Stimulated activated CD8-positive, alpha-beta memory T cell treated with anti-CD3 and anti-CD28 coated beads, Interleukin-12 subunit alpha, Interleukin-12 subunit beta, amount 100 ng/mL, for 4 hours (primary cell): ENCODE measurements at places on chromosomes 13 and 19.

DNA sequence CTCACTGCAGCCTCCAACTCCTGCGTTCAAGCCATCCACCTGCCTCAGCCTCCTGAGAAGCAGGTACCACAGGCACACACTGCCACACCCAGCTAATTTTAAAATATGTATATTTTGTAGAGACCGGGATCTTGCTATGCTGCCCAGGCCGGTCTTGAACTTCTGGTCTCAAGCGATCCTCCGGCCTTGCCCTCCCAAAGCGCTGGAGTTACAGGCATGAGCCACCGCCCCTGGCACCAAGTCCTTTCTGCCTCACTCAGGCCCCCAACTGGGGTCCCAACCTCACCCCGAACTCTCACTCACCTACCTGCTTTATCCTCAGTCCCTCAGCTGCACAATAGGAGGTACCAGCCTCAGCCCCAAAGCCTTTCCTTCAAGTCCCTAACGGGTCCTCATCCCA is 635 bp upstream of the COL5A3 start:
- DNase-seq: no peak

DNA sequence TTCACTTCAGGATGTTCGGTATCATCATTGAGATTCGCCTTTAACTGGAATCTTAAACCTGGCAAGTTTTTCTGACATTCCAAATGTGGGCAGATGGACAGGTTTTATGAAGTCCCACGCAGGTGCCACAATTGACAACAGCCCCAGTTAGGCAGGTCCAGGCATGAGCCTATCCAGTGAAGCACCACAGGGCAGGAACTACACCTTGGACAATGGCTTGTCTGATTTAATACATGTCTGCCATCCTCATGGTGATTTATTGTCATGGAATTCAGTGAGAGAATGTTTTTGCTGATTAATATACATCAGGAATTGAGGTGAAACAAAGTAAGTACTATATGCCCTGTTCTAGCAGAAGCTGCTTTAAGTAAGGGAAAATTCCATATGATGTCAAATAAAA is 10.2 kb upstream of the TPP2 start:
- no peak for DNase-seq

DNA sequence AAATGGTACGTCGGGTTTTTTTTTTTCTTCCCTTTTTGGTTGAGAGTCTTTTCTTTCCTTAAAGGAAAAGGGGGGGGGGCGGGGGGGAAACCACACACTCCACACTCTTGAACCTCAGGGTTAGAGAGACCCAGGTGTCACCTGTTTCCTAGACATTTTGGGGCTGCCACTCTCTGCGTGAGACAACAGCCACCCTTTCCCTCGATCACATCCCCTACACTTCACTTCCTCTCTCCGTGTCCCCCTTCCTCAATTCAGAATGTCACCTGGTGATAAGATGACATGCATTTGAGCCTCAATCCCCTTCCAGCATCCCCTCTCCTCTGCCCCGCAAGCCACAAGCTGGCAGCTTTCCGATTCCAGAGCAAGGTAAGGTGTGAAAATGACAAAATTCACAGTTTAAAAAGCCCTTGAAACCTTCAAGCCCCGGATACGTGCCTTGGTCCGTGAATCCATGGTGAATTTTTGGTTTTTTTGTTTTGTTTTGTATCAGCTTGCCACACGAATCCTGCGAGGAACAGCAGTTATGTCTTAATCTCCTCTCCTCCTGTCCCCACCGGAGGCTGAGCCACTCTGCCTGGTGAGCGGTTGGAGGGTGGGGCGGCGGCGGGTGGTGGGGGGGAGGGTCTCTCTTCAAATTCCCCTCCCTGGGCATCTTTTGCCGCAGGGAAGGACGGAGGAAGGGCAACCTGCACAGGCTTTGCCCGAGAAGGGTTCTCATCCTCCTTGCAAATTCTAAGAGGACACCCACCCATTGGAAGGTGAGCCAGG is 4.2 kb downstream of the PTPRS start:
- DNase-seq: no peak

DNA sequence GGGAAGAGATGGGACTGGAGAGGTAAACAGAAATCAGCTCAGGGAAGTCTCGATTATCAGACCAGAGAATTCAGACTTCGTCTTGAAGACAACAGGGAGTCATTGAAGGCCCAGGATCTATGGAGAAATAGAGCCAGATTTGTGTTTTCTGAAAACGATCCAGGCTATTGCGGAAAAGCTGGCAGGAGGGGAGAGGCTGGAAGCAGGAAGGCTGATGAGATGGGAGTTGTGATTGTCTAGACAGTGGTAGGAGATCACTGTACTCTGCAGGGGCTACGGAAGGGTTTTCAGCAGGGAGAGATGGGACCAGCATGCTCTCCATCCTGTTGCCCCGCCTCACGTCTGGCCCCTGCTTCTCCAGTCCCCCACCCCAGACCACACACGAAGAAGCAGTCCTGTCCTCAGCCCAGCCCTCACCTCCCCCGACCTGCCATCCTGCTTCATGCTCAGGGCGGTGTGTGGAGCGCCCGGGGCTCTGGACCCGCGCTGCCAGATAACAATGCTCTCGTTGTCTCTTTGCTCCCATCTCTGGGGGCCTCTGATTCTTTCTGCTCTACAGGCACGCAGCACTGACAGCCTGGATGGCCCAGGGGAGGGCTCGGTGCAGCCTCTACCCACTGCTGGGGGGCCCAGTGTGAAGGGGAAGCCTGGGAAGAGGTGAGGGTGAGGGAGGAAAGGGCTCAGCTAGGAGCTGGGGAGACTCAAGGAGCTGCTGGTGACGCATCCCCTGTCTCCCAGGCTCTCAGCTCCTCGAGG is 1.9 kb downstream of the ARHGAP33 start:
- no peak for DNase-seq

GRCh38 chr13:20311596-20311995 is 79.5 kb upstream of the GJB6 start:
- DNase-seq: no peak
